Colonic mucosa (tissue), 4 donors: ENCODE measurements at places on chromosomes 4 and X. TPM values are rescaled to one million over a fixed set of nuclear protein-coding genes. Genes with fewer than 3 reads are reported as not detected.

The SPANXN3 gene
- not detected for total RNA-seq

The GAGE1 gene
- not detected for total RNA-seq

The SMIM14 gene
- total RNA-seq = 69.4 TPM

The ADH6 gene
- total RNA-seq = 17.6 TPM

The ADGRG2 gene
- 0.24 TPM for total RNA-seq

The SLC4A4 gene
- 99.0 TPM for total RNA-seq

The MAGEC2 gene
- total RNA-seq = 0.17 TPM
